ENCODE measurements at places on chromosomes 13 and 19. TPM values are rescaled to one million over a fixed set of nuclear protein-coding genes. Genes with fewer than 3 reads are reported as not detected.

DNA sequence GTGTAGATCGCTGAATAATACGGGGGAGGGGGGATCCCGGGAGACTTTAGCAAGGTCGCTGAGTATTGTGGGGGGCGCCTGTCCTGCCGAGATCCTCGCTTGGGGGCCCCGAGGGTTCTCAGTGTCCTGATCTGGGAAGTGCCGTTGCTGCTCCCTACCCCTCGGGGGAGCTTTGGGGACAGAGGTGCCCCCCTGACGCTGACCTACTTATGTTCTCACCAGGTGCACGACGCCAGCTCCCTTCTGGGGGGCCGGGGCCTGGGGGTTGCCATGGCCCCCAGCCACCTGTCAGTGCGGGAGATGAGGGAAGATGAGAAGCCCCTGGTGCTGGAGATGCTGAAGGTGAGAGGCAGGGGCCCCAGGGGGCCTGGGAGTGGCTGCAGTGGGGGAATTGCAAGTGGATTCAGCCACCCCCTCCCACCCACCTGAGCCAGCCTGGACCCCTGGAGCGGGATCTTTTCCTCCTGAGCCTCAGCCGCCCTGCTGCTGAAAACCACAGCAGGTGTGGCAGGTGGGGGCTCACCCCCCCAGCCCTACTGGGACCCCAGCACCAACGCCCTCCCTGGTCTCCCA is 537 bp downstream of the NAT14 start:
- peaks cover 32% of the 10 kb centered on the region for H3K27me3 ChIP-seq
- H3K36me3 ChIP-seq, result peaks cover 23% of the 10 kb centered on the region
- H3K4me1 ChIP-seq, result peaks cover 12% of the 10 kb centered on the region
- peak; percentile 70 for DNase-seq

- H3K4me3 ChIP-seq, result no peak overlapping the region
- H3K27me3 ChIP-seq, result no peaks in the 10 kb centered on the region
- H3K27ac ChIP-seq, result no peak overlapping the region
- H3K4me1 ChIP-seq, result no peaks in the 10 kb centered on the region
Observed at GRCh38 chr13:40800559-40800958, 11.1 kb downstream of the SLC25A15 start.

- no peak overlapping the region for H3K27ac ChIP-seq
- H3K36me3 ChIP-seq, result no peaks in the 10 kb centered on the region
- H3K27me3 ChIP-seq, result no peaks in the 10 kb centered on the region
Observed at GRCh38 chr19:30077851-30078355, 135.9 kb downstream of the URI1 start.

DNA sequence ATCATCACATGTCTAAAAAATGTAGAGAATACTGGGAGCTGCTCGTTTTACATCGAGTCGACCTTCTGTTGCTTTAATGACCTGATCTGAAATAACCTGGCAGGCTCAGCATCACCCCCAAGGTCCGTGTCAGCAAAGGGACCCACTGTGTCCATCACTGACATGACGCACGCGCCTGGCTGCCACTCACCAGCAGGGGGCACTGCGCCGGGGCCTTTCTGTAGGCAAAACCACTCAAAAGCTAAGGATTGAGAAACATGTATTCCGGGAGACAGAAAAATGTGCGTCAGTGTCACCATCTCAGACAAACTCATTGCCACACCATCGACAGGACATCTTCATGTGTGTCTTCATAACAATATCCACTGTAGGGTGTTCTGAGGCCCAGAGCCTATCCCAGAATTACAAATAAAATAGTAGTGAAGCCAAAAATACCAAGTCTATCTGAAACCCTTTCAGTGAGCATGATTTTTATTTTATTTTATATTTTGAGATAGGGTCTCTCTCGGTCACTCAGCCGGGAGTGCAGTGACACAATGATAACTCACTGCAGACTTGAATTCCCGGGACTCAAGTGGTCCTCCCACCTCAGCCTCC is 130.3 kb upstream of the LSM14A start:
- H3K27me3 ChIP-seq, result no peaks in the 10 kb centered on the region
- H3K36me3 ChIP-seq, result no peaks in the 10 kb centered on the region
- H3K27ac ChIP-seq, result no peak overlapping the region
- no peak overlapping the region for H3K4me3 ChIP-seq
- peak; percentile 87 for DNase-seq
- no peaks in the 10 kb centered on the region for H3K4me1 ChIP-seq

DNA sequence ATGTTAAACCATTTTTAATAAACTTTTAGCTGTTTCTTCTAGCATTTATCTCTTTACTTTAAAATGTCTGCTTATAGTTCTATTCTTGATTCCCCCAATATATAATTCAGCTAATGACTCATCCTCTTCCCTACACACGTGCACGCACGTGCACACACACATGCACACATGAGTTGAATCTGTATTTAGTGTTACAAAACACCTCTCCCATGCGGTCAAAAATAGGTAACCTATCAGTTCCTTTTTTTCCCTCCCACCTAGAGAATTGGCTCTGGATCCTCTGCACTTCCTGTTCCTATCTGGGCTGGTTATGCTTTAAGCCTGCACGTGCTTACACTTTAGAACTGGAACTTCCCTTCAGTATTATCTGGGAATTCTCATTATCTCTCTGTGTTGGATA is 144.1 kb downstream of the PAN3 start:
- H3K27ac ChIP-seq, result no peak overlapping the region
- no peak for DNase-seq
- H3K27me3 ChIP-seq, result no peaks in the 10 kb centered on the region

DNA sequence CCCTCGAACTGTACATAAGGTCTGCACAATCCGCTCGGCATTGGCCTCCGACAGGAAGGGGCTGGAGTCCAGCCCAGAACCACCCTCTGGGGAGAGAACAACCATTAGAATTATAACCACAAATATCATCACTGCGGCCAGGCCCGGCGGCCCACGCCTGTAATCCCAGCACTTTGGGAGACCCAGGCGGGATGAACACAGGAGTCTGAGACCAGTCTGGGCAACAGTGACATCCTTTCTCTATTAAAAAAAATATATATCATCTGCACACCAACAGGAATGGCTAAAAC is 11.4 kb downstream of the COQ8B start:
- H3K4me1 ChIP-seq, result no peaks in the 10 kb centered on the region
- no peaks in the 10 kb centered on the region for H3K27me3 ChIP-seq
- H3K36me3 ChIP-seq, result peaks cover 62% of the 10 kb centered on the region
- no peak for DNase-seq
- H3K4me3 ChIP-seq, result no peak overlapping the region

GRCh38 chr19:10102787-10103236 is 334 bp upstream of the ANGPTL6 start:
- peak overlapping the region; percentile 90 for H3K27ac ChIP-seq
- peaks cover 63% of the 10 kb centered on the region for H3K4me1 ChIP-seq
- peak; percentile 88 for DNase-seq
- no peak overlapping the region for H3K4me3 ChIP-seq

DNA sequence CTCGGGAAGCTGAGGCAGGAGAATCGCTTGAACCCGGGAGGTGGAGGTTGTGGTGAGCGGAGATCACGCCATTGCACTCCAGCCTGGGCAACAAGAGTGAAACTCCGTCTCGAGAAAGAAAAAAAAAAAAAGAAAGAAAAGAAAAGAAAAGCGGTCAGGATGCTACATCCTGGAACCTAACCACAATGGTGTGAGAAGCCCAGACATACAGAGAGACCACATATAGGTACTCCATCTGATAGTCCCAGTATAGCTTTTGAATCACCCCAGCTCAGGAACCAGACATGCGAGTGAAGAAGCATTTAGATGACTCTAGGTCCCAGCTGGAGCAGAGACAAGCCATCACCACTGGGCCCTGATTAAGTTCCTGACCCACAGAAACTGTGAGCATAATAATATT is 3.2 kb downstream of the IFNL1 start:
- peak; percentile 12 for DNase-seq
- no peaks in the 10 kb centered on the region for H3K36me3 ChIP-seq
- no peaks in the 10 kb centered on the region for H3K4me1 ChIP-seq
- no peak overlapping the region for H3K4me3 ChIP-seq
- no peak overlapping the region for H3K27ac ChIP-seq

DNA sequence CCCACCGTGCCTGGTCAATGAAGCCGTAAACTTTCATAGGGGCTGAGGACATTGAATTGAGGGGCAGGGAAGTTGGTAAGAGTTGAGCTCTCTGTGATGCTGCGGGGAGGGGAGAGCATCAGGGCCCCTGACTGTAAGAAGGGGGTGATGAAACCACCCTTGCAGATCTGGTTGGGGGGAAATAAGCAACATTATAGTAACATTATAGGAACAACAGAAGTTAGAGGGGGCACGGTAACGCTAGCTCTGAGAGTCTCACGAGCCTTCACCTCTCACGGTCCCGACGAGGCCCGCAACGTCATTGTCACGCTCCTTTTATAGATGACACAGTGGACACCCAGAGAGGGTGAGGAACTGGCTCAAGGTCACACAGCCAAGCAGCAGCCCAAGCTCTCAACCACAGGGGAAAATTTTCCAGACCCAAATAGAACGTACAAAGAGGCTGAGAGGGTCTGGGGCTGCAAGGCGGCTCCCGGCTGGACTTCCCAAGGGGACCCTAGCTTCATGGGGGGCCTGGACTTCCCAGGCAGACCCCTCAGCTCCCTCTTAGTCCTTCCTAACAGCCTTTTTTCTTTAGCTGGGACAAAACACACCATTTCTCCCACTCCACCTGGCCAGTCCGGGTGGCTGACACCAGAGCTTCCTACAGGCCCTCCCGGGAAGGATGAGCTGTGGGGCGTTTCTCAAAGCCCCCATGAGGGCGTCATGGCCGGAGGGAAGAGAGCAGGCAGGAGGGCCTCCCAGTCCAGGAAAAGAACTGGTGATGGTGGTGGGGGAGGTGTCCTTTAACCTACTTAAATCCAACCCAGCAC is 4.1 kb downstream of the TLE5 start:
- H3K4me1 ChIP-seq, result peaks cover 66% of the 10 kb centered on the region
- no peaks in the 10 kb centered on the region for H3K27me3 ChIP-seq
- H3K4me3 ChIP-seq, result peak overlapping the region; percentile 75
- no peak for DNase-seq

GRCh38 chr19:38781058-38781457 is 7.7 kb upstream of the LGALS7 start:
- H3K27me3 ChIP-seq, result no peaks in the 10 kb centered on the region
- no peak for DNase-seq
- no peaks in the 10 kb centered on the region for H3K4me1 ChIP-seq
- H3K36me3 ChIP-seq, result no peaks in the 10 kb centered on the region
- H3K27ac ChIP-seq, result peak overlapping the region; percentile 79

DNA sequence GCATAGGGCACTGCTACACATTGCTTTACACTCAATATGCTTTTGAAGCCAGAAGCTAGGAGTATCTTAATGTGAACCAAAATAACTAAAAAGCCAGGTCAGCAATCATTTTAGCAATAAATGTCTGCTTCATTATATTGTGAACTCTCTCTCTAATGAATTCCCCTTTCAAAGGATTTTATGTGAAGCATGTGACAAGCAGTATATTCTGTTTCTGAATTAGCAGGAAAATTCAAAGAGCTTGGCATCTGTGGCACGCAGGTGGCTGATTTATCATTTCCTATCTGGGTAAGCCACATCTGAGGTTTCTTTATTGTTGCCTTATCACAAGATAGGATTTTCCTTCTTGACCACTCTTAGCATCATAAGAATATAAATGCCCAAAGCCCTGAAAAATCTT is 56.8 kb upstream of the KLF12 start:
- H3K4me1 ChIP-seq, result no peaks in the 10 kb centered on the region
- no peak overlapping the region for H3K27ac ChIP-seq
- H3K27me3 ChIP-seq, result no peaks in the 10 kb centered on the region

The CEACAM7 gene
- total RNA-seq, result not detected

The KIR2DL4 gene
- total RNA-seq, result 2.2 TPM

The TMEM221 gene
- total RNA-seq, result not detected

The C1QTNF9B gene
- total RNA-seq, result 0.77 TPM

The KISS1R gene
- total RNA-seq, result 0.37 TPM

All from spleen (tissue), 13 donors.